ENCODE measurements at places on chromosomes 5 and 9.

- DNase-seq, result no peak
Measured at GRCh38 chr9:2413160-2413805, 208.3 kb upstream of the VLDLR start.

DNA sequence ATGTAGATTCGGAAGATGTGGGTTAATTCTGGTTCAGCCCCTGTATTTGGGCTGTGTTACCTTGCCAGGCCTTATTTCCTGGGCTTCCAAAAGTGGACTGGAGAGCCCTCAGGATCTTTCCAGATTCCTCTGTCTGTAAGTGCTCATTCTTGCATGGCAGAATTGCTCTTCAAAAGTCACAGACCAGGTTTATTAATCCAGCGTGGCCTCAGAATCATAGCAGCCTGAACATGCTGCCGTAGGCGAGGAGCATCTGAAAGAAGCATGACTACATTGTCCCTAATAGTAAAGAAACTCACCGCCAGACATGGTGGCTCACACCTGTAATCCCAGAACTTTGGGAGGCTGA is 307.8 kb downstream of the GADD45G start:
- no peak for DNase-seq

GRCh38 chr5:41406424-41406823 is 104.0 kb downstream of the PLCXD3 start:
- DNase-seq, result no peak

DNA sequence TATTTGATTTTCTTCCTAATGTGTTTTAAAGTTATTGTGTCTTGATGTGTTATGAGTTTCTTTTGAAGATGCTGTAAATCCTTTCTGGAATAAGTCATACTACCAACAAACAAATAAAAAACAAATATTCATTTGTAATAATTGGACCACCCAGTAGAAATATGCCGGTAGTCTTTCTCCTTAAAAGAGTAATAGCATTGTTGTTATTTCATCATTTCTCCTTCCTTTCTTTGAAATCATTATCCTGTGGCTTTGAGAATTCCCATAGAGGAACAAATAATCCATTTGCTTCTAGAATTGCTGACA is 169.4 kb downstream of the NNT start:
- no peak for DNase-seq

GRCh38 chr5:178320281-178320855 is 87.8 kb upstream of the PHYKPL start:
- DNase-seq, result no peak

Measured in CD8-positive, alpha-beta memory T cell (primary cell).